ENCODE measurements at places on chromosomes 2 and 18.

GRCh38 chr2:71500426-71501079 lies 47.2 kb downstream of the DYSF start:
- no peak for DNase-seq

GRCh38 chr2:102050854-102051391 lies 59.2 kb downstream of the IL1R2 start:
- DNase-seq: no peak

DNA sequence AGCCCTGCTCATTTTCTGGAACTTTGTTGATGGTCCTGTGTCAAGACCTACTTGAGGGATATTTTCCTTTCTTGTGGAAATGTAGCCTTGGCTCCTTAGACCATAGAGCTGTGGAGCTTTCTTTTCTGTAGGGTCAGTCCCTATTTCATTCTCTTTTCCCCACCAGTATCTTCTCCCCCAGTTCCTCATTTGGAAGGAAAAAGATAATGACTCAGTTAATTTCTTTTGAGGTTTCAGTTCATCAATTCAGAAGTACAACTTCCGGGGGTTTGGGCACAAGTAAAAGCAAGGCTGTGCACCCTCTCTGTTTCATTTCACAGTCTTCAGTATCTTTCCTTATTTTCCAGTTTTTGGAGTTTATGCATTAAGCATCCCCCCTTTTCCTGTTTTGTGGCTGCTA lies 70.7 kb downstream of the CDC42EP3 start:
- DNase-seq: no peak

DNA sequence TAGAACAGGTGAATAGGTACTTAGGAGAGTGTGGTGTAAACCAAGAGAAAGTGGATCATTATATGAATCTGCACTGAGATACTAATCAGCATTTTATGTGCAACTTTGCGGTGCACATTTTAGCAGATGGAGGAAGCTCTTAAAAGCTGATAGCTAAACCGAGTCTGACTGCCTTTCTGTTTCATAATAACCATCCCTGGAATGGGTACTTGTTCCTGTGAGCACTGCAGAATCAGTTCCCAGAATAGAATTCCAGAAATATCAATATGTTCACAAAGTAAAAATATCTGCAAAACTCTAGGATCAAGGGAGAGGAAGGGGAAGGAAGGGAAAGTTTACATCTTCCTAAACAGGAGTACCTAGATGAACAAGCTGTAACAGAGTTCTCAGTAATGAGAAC lies 432.2 kb upstream of the HNRNPA3 start:
- DNase-seq: no peak

GRCh38 chr2:213016166-213016983 lies 135.0 kb downstream of the IKZF2 start:
- no peak for DNase-seq

GRCh38 chr2:173602153-173602795 lies 247.6 kb downstream of the CDCA7 start:
- no peak for DNase-seq

GRCh38 chr18:74310411-74310810 lies 5.2 kb upstream of the C18orf63 start:
- DNase-seq: peak; percentile 26

DNA sequence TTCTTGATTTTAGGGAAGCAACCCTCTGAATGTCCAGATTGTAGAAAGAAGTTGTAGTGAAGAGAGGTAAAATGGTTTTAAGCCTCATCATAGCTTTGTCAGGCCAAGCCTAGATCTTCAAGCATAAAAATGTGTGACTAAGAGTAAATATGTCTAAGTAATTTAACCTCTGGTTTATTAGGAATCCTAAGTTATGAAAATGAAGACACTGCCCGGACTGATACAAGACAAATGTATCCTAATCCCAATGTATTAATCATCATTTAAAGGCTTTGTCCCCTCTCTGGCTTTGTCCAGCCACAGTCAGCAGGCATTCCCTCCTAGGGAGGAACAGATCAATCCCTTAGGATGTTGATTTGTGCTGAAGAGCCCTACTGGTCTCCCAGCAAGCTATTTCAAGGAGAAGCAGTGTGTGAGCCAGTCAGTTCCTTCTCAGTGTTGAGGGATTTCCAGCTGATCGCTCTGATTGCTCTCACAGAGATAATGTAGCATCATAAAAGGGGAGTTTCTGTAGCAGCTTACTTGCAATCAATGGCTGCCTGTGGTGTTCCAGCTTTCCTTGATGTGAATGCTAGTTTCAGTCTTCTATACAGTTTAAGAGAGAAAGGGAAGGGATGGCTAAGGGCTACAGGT lies 796.1 kb downstream of the EPHA4 start:
- no peak for DNase-seq

- DNase-seq: no peak
Measured at GRCh38 chr2:240524963-240525718, 32.6 kb downstream of the ANKMY1 start.

DNA sequence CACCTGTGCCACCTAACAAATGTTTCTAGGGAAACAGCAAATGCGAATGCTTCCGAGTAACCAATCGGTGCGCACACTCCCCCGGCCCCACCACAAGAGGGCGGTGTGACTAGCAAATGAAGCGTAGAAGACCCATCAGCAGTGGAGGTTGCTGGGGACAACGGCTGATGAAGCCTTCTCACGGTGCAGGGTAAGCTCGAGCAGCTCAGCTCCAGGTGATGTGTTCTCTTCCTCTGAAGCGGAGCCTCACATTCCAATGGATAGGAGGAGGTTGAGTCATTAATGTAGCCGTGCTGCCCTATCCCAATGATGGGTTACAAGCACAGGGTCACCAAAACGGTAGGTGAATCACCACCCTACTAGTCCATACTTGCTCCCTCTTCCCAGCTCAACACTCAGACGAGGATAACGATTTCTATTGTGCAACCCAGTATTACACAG lies 127.6 kb upstream of the TWIST2 start:
- peak; percentile 26 for DNase-seq

DNA sequence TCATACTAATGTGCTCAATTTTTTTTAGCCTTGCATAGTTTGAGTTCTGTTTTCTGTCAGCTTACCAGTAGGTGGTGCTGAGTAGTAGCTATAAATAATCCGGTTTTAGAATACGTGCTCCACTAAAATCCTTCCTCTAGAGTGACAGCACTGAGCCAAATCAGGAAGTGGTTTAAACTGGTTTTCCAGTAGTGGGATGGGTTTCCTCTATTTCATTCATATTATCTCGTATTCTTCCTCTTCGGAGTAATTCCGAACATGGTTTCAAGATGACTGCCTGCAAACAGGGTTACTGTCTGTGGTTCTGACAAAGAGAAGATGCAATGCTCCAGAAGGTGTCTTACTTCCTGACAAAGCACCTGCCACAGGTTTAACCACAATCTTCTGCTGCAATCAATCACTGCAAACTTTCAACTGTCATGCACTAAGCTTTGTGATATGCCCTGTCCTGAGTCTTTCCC lies 496.9 kb upstream of the VRK2 start:
- DNase-seq: peak; percentile 5

DNA sequence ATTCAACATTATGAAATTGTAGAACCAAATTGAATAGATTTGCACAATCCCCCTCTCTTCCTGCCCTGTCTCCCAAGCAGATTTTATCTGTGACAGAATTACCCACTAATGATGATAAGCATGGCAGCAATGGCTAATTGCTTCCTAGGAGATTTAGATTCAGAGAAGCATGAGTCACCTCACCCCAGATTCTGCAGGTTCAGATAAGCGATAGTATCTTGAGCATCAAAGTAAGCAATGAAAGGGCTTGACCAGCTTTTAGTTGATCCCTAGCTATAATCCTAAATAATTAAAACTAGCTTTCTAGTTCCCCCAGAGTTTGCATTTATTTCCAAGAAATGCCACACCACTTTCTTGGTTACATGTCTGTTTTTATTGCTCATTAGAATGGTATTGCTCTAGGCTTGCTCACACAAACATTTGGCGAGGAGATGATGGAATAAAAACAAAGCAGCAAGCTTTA lies 204.3 kb downstream of the GULP1 start:
- no peak for DNase-seq

GRCh38 chr18:51399491-51400122 lies 202.1 kb upstream of the MEX3C start:
- DNase-seq: no peak

GRCh38 chr2:105894327-105894944 lies 149.7 kb downstream of the NCK2 start:
- no peak for DNase-seq

- DNase-seq: no peak
Measured at GRCh38 chr2:147628971-147629421, 215.8 kb upstream of the ACVR2A start.

DNA sequence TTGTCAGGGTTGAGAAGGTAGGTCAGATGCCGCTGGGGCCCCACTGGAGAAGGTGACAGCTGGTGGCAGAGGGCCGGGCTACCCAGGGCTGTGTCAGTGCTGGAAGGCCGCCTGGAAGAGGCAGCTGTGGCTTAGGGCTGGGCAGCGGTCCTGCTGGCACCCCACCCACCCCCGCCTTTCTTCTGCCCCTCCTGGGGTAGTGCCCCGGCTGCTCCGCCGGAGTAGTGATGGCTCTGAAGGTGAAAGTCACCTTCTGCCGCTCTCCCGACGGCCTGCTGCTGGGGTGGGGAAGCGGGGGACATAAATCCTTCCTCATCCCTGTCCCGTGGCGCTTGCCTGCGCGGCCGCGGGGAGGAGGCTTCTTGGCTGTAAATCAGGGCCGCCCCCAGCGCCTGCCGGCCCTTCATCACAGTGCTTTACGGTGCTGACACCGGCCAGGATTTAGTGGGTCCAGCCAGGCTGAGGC lies 332.2 kb downstream of the DYSF start:
- no peak for DNase-seq

DNA sequence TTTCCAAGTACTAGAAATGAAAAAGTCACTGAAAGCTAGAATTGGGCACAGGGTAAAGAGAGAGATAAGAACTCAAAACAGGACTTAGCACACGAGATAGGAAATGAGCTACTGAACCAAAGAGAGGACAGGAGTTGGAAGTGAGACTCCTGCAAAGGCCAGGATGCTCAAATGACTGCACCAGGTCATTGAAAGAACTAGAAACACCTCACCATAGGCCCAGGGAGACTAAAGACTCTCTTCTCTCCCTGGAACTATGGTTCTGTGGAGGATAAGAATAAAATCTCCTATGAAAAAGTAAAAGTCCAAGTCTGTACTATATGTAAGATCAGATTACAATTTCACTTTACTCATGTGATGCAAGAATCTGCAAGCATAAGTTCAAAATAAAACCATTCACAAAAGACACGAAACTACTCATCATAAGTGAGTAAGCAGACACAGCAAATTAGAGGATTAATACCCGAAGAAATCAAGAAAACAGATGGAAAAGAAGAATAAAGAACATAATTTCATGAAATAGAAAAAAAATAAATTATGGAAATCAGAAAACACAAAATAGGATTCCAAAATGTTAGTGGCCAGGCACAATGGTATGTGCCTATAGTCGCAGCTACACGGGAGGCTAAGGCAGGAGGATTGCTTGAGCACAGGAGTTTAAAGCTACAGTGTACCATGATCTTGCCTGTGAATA lies 6.5 kb downstream of the NBAS start:
- DNase-seq: no peak

DNA sequence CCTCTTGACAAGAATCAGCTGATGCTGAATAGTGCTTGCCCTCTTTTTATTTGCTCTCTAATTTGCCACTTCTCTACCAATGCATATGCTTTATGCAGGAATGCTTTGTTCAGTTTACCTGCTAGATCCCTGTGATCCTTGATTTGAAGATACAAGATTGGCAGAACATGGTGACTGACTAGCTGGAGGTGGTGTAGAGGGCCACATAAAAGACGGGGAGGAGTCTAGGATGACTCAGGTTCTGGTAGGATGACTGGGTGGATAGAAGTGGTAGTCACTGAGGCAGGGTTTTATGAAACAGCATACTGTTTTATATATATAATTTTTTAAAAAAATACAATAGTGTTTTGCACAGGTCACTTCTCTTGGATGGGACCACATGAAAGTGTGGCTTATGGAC lies 6.3 kb upstream of the ADGRF3 start:
- DNase-seq: no peak

DNA sequence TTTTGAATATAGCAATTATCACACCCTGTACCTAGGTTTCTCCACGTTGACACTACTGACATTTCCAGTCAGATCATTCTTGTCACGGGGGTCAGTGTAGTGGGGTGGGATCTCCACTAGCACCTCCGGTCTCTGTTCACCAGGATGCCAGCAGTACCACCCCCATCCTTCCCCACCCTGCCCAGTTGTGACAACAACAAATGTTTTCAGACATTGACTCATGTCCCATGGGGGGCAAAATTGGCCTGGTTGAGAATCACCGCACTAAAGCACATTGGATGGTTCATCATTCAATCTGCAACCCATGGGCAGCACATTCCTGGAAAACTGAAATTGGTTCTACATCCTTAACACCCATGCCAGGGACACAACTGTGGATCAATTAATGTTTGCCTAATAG lies 32.3 kb downstream of the FEZ2 start:
- no peak for DNase-seq

DNA sequence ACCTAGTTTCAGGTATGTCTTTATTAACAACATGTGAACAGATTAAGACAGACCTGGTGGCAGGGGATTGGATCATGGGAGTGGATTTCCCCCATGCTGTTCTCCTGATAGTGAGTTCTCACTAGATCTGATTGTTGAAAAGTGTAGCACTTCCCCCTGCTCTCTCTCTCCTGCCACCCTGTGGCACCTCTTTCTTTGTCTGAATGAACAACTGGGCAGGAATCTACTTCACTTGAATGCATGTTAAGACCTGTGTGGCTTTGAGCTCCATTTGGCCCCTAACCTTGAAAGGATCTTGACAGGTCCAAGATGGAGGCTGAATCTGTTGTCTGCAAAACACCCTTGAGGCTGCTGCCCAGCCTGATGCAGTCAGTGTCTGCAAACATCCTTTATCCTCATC lies 194.4 kb downstream of the RNF144A start:
- DNase-seq: no peak

DNA sequence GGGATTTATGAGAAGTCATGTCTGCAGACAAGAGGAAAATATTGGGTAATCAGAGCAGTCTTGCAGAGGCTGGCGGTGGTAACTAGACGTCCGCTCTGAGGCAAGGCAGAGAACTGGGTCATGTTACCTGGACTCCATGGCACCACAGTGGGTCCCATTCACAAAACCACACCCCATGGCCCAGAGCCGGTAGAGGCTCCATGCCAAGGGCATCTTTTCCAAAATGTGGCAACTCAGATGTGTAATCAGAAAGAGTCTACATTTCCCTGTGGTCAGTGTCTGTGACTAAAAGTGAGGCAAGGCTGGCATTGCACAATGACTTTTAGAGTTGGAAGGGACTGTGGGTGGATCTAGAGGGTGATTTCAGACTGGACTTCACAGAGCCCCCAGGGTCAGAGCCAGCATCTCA lies 113.1 kb downstream of the MREG start:
- DNase-seq: no peak

- no peak for DNase-seq
Measured at GRCh38 chr2:164257742-164258141, 363.5 kb downstream of the GRB14 start.
